ENCODE measurements at places on chromosomes 4 and X.

- no peak for DNase-seq
These were observed 44.6 kb upstream of the GC start for GRCh38 chr4:71828470-71828869.

- DNase-seq, result no peak
These were observed 47.0 kb downstream of the COQ2 start for GRCh38 chr4:83237591-83237990.

GRCh38 chrX:136531951-136532350 is at the start of gene VGLL1:
Gene VGLL1, plus strand, starts transcription at chrX:136532215. Its CDS starts 3,806 bp downstream, at chrX:136536021.
- DNase-seq, result no peak

DNA sequence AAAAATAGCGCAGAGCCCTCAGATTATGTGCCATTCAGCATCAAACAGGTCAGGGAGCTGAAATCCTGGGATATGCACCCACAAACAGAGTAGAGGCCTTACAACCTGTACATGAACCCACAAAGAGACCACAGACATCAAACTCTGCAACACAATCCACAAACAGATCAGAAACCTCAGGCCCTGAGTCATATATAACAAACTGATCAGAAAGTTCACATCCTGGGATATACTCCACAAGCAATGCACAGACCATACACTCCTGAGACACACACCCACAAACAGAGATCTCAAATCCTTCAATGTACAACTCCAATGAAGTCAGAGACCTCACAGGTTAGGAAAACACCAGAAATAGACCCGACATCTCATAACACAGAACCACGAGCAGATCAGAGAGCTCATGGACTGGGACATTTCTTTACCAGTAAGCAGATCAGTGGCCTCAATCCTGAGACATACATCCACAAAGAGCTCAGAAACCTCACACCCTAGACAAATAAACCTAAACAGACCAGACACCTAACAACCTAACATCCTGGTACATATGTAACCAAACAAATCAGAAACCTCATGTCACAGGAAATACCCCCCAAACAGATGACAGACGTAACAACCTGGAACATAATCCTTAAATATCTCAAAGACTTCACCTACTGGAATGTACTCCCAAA is 24.2 kb downstream of the SUV39H1 start:
- no peak for DNase-seq

- no peak for DNase-seq
These were observed 149.3 kb downstream of the SOWAHB start for GRCh38 chr4:76748649-76749048.

GRCh38 chr4:175470131-175470530 is 341.9 kb downstream of the GPM6A start:
- DNase-seq, result no peak

- DNase-seq, result no peak
These were observed 325.0 kb downstream of the ARHGAP10 start for GRCh38 chr4:148056879-148057278.

GRCh38 chrX:43559644-43560043 is 96.5 kb upstream of the MAOA start:
- no peak for DNase-seq

GRCh38 chr4:2964706-2965258 is 1.4 kb downstream of the GRK4 start:
- DNase-seq, result no peak

DNA sequence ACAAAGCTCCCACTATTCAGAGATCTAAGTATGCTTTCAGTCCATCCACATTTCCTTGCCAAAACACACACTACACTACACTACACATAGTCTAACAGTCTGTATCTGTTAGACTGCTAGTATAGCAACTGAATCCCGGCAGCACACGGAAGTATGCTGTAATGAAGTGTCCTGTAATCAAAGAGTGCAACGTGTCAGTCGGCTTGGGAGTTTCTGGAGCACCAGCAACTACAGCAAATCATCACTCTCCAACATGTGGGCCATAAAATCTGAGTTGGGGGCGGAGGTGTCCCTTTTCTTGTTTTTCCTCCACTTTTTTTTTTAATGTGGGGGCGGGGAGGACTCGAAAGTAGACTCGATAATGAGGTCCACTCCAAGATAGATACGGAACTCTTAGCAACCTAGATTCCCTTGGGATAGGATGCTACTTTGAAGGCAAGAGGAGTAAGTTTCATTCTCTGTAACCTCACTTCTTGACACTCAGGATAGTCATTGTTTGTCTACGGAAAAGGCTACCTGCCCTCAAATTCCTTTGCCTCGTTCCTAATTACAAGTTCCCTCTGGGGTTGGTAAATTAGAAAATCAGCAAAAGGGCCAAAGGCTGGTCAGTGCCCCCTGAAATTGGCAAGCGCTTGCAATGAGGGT is 722 bp downstream of the SLC10A7 start:
- no peak for DNase-seq

GRCh38 chr4:81455897-81456296 is 15.8 kb downstream of the RASGEF1B start:
- no peak for DNase-seq

GRCh38 chrX:81301877-81302276 is 100.0 kb downstream of the SH3BGRL start:
- DNase-seq, result no peak

- no peak for DNase-seq
These were observed 5.1 kb upstream of the OCRL start for GRCh38 chrX:129534816-129535578.

- DNase-seq, result no peak
These were observed 25.6 kb upstream of the MBTPS2 start for GRCh38 chrX:21813612-21814368.

GRCh38 chr4:45317276-45317675 is 590.9 kb upstream of the GNPDA2 start:
- no peak for DNase-seq

- DNase-seq, result no peak
These were observed 373.6 kb upstream of the RASGEF1B start for GRCh38 chr4:81845273-81845672.

DNA sequence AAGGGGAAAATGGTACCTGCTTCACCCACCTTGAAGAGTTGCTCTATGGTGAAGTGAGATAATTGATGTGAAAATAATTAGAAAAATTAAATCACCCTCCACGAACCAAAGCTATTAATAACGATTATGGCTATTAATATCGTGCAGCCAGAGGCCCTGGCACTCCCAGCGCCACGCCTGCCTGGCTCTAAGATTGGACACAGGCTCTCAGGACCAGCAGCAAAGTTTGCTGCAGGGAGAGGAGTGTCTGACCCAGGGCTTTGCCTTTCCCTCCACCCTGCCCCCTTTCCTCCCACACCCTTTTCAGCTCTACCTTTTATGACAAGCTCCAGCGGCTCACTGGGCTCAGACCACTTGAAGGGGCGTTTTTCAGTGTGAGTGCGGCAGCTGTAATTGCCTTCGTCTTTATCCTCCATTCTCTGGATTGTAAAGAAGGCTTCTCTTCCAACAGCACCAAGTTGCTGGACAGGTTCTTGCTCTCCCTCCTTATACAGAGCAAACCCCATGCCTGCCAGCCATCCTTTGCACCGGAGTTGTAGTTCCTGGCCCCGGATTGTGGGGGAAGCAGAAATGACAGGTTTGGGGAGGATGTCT is 11.5 kb downstream of the IGSF1 start:
- no peak for DNase-seq

DNA sequence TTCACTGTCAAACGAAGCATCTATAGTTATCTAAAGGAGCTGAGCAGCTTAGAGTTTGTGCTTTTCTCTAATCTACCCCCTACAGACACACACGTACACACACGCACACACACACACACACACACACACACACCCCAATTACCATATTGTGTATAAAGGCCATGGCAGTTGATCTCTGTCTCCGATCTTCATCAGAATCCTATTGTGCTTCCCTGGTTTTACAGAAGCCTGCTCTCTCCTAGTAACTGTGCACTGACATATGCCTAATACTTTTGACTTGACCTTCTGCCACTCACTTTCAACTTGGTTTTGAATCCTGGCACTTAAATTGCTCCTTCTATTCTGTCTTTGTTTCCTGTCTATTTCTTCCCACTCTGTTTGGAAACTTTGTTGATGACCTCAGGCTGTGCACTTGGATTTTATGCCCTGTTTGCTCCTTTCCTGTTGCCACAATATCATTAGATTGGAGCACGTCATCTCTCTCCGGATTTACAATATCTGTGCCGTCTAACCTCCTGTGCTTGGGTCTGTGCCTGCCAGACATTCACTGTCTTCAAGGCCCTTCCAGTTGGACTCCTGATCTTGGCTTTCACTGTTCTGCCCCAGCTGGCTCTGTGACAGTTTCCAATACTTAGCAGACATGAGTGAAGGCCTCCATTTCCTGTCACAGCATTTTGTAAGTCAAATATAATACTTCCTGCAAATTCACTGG is 928.1 kb downstream of the FAT4 start:
- no peak for DNase-seq

DNA sequence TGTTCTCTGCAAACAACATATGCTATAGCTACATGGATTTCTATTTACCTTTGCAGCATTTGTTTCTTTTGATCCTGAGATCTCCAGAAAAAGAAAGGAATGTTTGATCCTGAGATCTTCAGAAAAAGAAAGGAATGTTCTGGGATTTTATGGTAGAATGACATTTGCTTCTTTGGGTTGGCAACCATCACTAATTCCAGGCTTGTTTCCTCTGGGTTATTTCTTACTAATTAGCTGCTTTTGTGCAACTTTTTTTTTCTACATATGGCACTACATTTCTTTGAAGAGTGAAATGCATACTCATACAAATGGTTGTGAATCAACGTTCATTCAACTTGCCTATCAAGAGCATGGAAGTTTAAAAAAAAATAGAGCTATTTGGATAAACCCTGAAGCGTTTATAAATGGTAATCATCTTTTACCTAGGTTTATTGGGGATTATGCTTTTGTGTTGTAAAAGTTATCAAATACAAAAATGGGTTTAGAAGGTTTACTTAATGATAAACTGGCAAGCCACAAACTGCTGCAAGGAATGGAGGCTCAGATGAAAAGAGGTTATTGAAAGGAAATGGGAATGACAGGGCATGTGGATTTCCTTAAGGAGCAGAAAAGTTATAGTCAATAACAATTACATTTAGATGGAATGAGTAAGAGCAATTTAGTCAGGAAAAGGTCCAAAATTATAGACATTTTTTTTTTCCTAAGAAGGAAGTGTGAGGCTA is 95.6 kb upstream of the PCDH18 start:
- no peak for DNase-seq

DNA sequence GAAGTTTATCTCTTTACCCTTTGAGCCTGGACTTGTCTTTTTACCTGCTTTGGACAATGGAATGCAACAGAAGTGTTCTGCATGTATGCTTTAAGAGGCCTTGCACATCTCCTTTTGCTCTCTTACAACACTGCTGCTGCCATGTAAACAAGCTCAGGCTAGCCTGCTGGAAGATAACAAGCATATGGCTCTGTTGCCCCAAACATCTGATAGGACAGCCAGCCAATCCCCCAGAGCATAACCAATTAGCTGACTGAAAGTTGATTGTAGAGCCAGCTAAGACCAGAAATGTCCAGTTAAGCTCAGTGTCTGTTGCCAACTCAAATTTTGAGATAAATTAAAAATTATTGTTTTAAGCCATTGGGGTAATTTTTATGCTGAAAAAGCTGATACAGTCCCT is 510.6 kb upstream of the CNKSR2 start:
- no peak for DNase-seq

GRCh38 chrX:39820938-39821708 is 276.6 kb downstream of the BCOR start:
- DNase-seq, result no peak

DNA sequence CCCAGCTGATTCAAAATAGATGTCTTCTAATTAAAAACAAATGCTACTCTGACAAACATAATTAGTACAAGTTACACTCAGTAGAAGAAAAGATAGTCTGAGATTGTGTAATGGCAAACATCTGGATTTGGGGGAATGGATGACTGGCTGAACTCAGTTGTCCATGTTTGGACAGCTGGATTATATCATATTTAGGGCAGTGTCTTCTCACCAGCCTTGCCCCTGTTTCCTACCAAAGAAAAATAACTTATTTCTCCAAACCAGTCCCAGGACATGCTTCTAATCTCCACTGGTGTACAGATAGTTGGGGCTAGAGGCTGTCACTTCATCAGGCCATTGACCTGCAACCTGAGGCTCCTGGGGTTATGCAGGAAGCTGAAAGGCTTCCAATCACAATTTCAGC is 237.3 kb downstream of the USP46 start:
- no peak for DNase-seq
